ENCODE measurements at places on chromosomes 2 and 18.
A peak's percentile ranks its signal among the peaks of the same experiment; 100 is the strongest.

DNA sequence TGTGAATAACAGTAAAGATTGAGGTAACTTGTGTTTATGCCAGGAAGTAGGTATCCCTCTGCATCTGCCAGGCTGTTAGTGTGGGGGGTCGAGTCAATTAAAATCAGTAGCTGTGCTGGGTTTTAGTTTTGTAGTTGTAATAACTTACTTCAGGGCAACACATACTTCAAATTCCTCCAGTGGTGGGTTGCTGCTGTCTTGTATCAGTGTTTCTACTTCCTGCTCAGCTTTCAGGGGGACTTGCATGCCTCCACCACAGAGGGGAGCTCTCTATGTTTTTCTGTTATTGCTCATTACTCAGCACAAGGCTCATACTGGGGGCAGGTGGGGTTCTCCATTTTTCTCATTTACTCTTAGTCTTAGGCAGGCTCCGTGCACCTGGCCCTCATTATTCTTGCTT, 136.8 kb downstream of the CAPN13 start:
- DNase-seq: no peak

- DNase-seq: no peak
Measured at GRCh38 chr2:62806231-62806630, 100.7 kb downstream of the EHBP1 start.

GRCh38 chr18:12420821-12421421, 13.2 kb downstream of the PRELID3A start:
- DNase-seq: peak; percentile 60

GRCh38 chr2:216163518-216163917, 54.4 kb downstream of the XRCC5 start:
- DNase-seq: no peak

- DNase-seq: peak; percentile 32
Measured at GRCh38 chr2:181128199-181128598, 147.8 kb downstream of the UBE2E3 start.

DNA sequence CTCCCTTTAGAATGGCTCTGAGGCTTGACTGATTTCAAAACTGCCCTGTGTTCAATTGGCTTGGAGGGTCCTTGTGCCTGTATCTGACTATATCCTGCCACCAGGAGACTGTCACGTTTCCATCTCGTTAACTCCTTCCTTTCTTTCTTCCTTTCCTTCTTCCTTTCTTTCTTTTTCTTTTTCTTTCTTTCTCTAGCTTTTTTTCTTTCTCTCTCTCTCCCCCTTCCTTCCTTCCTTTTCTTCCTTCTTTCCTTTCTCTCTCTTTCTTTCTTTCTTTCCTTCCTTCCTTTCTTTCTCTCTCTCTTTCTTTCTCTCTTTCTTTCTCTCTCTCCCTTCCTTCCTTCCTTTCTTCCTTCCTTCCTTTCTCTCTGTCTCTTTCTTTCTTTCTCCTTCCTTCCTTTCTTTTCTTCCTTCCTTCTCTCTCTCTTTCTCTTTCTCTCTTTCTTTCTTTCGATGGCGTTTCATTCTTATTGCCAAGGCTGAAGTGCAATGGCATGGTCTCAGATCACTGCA, 38.1 kb upstream of the EML6 start:
- no peak for DNase-seq

DNA sequence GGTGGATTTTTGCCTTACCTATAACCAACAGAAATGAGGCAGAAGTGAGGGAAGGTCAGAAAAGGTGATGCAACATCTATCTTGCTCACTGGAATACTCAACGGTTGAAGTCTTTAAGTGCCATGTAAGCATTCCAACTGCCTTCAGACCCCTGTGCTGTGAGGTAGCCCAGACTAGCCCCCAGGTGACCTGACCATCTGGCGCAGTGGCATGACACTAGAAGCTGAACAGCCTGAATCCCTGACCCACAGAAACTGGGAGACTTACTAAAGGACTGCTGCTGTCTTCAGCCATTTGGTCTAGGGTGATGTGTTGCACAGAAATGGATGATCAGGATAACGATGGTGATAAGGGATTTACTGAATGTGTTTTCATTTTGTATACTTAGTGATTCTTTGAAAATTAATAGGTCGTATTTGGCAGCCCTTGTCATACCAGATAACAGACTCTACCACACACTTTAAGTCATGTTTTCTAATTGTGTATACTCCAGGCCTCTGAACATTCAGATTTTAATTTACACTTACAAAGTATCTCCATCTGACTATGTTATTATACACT, 161.5 kb downstream of the STK39 start:
- no peak for DNase-seq

DNA sequence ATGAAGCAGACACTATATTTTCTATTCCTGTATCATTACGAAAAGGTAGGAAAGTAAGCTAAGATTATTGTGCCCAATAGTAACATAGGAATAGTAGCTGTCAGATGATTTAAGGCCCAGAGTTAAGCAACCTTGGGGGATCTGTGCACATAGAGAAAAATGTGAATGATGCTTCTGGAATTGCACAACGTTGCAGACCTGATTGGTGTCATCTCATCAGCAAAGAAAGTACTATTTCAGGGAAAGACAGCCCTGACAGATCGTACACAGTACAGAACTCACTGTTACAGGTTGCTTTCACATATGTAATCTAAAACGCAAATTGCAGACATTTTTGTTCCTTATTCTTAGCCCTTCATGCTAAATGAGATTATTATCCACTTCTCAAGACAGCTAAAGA, 535.9 kb downstream of the TRIB2 start:
- DNase-seq: no peak

- DNase-seq: peak; percentile 23
Measured at GRCh38 chr2:120313695-120314615, 32.0 kb upstream of the INHBB start.

DNA sequence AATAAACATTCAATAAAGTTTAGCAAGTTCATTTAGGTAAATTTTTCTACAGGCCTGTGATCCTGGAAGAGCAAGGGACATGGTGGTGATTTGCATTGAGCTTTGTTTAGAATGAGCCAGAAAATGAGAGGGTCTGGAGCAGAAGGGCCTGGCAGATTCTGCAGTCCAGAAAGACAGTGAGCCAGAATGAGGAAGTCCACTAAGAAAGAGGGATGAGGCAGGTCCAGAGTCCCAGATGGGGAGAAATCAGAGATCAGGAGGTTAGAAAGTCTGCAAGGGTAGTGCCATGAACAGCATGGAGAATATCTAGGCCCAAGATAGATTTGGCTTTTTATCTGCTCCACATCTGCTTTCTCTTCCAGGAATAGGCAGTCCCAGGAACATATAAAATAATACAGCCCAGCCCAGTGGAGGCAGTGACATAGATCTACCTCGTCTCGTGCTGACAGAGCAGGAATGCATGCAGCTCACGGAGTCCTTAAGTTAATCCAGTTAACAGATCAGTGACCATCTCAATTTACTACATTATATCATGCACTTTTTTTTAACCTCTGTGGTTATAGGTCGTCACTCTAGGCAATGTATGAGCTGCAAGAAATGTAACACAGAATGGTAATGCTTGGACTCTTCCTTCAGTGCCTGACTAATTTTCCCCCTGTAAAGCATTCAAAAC, 429.0 kb downstream of the SUCLG1 start:
- DNase-seq: no peak

- DNase-seq: peak; percentile 51
Measured at GRCh38 chr2:174729797-174730697, 34.2 kb downstream of the CHRNA1 start.

GRCh38 chr2:220167956-220168355, 540.5 kb downstream of the SLC4A3 start:
- no peak for DNase-seq

DNA sequence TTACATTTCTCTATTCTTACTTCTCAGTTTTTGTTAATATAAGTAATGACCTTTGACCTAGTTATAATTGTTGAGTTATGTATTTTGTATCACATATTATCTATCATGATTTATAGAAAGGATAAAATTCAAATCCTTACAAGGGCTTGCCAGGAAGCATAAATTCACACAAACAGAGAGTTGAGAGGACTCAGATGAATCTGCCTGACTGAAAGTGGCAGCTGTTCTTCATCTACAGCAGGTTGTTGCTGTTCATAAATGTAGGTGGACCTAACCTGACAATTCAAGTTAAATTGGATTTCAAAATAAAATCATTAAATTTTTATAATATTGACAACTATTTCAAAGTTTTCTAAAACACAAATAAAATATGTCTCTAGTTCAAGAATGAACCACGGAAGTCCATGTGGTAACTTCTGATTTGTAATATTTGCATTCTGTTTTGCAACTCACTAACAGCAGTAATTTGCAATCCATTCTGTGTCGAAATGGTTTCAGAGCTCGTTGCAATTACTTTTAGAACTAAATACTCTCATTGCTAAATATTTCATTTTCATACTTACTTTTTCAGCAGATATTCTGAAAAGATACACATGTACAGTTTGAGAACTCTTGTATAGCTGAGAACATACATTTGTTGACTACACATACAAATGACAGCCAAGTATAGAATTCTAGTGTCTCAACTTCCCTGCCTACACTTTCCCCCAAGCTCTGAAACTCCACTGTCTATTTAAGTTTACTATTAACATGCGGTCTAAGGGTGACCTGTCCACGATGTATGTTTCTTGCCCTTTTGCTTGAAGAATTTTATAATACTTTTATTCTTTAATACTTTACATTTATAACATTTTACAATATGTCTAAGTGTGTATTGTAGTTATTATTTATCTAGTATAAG, 25.7 kb downstream of the SCN7A start:
- DNase-seq: no peak

GRCh38 chr2:46296216-46296839, 879 bp upstream of the EPAS1 start:
- DNase-seq: peak; percentile 53

- DNase-seq: no peak
Measured at GRCh38 chr2:182705761-182706160, 10.3 kb upstream of the DNAJC10 start.

GRCh38 chr2:215556979-215557378, 121.1 kb upstream of the FN1 start:
- DNase-seq: no peak

- DNase-seq: no peak
Measured at GRCh38 chr2:241015439-241015838, 17.0 kb downstream of the SNED1 start.

DNA sequence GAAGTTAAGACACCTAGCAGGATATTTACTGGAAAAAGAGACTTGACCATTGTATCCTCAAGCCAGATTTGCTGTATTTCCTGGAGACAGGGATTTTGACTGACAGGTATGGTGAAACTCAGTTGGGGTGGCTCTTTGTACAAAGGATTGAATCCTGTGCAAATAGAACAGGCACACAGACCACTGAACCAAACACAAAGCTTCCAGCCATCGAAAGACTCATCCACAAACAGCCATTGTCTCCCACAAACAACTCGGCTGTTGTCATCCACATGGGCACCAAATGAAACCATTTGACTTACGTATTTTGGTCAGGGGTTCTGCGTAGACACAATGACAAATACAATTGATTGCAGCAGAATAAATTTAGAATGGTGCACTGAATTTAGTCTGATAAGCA, 15.9 kb downstream of the RNF152 start:
- DNase-seq: no peak

DNA sequence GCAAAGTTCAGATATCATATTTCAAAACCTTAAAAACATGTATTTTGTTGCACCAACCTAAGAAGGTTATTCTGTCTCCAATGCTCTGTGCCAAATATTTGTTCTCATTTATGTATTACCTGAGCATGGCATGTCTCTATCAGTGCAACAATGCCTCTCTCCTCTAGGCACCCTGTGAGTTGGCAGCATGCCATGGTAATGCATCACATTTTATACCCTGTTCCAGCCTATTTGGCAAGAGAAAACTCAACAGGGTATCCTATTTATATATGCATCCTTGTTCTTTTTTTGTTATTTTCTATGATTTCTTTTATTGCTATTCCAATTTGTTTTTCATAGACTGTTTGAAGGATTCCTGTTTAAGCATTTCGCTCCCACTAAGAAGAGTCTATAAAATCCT, 126.3 kb upstream of the NRXN1 start:
- DNase-seq: no peak

DNA sequence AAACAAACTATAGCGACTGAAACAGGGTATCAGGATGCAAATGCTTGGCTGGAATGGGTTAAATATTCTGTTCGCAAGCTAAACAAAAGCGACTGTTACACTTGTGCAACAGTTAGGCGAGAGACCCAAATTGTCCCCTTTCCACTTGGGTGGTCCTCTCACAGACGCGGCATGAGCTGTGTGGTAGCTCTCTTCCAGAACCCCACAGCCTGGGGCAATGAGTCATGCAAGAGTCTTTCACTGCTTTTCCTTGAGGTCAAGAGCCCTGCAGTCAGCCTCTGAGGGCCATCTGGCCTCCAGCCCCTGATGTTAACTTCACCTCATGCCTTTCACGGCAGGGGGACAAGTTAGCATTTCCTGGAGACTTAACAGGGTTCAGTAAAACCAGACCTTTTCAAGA, 25.7 kb downstream of the SULT1C4 start:
- no peak for DNase-seq

- no peak for DNase-seq
Measured at GRCh38 chr18:1993866-1994265, 577.4 kb downstream of the METTL4 start.

DNA sequence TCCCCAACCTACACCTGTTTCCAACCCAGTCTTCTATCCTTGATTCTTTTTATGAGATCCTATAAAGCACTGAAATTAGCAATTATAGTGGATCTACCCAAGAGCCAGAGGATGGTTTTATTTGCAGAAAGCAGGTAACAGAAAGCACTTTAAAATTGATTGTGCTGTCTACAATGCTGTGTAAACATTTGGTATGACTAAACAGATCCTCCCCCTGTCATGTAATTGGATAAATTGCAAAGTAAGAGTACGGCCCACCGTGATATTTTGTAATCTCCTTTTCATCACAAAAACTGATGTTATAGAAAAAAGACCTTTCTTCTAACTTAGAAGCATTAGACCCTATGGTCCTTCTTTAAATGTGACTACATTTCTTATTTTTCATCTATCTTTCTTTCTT, 11.3 kb upstream of the PPP3R1 start:
- no peak for DNase-seq

DNA sequence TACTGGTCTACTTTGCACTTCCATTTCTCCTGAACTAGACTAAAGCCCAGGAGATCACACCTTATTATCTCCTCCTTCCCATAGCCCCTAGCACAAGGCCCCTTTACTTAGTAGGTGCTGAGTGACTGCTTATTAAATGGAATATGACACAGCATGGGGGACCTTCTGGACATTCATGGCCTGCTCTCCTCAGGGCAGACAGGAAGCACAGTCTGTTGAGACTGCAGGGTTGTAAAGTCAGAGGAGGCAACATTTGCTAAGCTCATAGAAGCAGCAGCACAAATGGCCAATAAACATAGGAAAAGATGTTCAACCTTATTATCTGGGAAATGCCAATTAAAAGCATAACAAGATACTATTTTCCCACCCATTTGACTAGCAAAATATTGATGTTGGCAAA, 75.3 kb downstream of the DNMT3A start:
- no peak for DNase-seq
